ENCODE measurements at places on chromosomes 2 and 18.

DNA sequence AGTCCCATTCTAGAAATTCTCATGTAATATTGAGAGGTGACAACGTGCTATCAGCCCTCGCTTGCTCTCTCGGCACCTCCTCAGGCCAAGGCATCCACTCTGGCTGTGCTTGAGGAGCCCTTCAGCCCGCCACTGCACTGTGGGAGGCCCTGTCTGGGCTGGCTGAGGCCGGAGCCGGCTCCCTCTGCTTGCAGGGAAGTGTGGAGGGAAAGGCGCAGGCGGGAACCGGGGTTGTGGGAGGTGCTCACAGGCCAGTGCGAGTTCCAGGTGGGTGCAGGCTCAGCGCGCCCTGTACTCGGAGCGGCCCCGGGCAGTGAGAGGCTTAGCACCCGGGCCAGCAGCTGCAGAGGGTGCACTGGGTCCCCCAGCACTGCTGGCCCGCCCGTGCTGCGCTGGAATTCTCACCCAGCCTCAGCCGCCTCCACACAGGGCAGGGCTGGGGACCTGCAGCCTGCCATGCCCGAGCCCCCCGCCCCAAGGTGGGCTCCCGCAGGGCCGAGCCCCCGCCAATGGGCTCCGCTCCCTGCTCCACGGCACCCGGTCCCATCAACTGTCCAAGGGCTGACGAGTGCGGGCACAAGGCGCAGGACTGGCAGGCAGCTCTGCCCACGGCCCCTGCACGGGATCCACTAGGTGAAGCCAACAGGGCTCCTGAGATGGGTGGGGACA, 1680.6 kb upstream of the LRRTM1 start:
- no peak for DNase-seq

GRCh38 chr2:34664266-34664665, 1065.2 kb upstream of the FAM98A start:
- no peak for DNase-seq

GRCh38 chr2:238817891-238818290, 30.0 kb upstream of the TWIST2 start:
- DNase-seq = no peak

DNA sequence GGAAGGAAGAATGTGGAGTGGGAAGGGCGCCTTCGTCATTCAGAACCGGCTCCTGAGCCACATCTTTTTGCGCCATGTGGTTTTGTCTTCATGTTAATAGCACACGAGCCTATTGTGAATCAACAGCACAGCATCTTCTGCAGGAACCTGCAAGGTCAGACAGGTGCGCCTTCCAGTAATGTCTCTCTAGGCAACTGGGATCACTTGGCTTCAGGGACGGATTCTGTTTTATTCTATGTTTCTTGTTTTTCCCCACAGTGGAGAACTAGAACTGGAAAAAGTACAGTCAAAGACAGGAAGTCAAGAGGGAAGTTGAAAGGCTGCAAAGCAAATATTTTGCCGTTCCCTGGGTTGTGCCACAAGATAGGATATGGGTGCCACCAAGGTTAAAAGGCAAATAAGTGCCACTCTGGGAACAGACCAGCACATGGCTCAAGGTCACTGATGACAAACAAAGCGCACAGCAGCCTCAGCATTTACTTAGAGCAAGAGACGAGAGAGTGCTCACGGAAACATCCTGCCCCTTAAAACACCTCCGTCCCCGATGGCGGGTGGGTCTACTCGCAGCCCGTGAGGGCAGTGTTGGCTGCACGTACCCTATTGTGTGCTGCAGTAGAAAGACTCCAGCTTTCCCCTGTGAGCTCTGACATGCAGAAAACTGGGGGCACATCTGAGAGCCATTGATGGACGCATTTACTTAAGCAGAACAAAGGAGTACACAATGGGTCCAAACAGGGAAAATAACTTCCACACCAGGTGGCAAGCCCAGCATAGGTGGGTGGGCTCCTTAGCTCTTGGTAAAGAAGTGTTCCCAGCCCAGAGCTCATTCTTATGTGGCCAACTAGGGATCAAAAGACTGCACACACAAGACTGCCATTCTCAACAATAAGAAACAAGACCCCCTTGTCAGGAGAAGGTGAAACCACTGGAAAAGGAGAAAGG, 107.2 kb upstream of the PARD3B start:
- DNase-seq = no peak

GRCh38 chr2:235235977-235236767, 257.7 kb upstream of the AGAP1 start:
- DNase-seq = no peak

DNA sequence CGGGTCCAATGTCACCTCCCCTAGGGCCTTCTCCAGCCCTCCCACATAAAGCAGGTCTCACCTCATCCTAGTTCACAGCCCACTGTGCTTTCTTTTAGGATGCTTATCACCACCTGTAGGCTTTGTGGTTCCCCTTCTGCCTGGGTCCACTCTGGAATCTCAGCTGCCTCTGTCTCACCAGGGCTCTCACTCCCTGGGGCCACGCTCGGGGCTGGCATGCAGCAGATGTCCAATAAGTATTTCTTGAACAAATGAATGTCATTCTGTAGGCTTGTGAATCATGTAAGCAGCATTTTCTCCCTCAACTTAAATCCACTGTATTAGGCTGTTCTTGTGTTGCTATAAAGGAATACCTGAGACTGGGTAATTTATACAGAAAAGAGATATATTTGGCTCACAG, 4.3 kb upstream of the SH3BP4 start:
- DNase-seq = no peak

DNA sequence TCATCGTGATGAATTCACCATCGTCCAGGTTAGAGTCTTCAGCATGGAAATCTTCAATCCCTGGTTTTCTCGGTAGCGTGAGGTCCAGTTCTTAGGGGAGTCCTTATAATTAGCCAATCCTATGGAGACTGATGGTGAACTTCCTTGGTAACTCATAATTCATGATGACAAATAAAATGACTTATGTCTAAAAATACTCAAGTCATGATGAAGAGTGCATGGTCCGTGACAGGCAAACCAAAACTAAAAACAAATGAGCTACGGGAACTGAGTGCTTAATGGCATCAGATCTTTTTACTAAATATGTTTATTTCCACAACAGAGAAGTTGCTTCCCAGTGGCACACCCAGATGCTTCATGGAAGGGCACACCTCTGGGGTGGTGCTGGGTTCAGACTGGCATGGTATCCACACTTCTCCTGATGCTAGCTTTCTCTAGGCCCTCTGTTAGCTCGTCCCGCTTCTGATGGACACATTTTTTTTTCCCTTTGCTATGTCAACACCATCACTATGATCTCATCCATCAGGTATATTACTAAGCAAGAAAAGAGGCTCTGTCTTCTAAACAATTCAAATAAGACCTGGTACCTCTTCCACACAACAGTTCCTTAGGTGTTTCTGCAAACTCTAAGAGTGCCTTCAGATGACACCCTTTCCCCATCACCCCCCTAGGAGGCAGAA, 92.8 kb upstream of the NEDD4L start:
- no peak for DNase-seq

- DNase-seq = peak; percentile 9
Observed at GRCh38 chr18:56576826-56577573, 61.4 kb downstream of the TXNL1 start.

DNA sequence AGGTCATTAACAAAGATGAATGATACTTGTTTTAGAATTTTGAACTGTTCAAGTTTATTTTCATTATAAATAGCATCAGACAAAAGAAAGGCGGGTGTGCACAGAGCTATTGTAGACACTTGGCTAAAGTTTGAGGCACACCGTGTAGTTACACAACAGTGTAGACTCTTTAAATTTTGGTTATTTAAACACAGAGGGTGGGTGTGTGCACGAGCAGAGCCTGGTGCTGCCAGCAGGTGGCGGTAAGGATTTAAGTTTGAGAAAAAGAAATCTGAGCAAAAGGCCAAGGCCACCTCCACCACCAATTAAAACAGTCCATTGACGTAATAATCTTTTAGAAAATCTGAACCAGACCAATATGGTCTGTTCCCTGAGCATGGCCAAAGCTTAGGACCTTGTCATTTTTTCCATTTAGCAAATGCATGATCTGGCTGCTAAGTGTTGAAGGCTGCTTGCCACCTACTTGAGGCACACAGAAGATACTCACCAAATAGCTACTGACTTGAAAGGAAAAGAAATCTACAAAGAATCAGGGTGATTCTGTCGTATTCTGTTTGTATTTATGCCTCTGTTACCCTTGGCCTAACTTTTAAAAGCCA, 14.3 kb downstream of the COPS7B start:
- no peak for DNase-seq

DNA sequence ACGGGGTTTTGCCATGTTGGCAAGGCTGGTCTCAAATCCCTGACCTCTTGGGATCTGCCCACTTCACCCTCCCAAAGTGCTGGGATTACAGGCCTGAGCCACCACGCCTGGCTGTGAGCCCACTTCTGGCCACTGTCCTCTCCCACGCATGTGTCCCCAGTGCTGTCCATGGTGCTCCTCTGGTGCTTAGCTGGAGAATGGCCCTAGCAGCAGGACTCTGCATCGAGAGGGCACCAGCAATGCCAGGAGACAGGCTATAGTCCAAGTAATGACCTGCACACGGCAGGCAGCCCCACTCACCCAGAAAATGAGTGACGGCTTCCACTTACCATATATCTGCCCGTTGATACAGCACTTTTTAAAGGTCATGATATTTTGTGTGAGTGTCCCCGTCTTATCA, 66.3 kb upstream of the NARS1 start:
- no peak for DNase-seq

DNA sequence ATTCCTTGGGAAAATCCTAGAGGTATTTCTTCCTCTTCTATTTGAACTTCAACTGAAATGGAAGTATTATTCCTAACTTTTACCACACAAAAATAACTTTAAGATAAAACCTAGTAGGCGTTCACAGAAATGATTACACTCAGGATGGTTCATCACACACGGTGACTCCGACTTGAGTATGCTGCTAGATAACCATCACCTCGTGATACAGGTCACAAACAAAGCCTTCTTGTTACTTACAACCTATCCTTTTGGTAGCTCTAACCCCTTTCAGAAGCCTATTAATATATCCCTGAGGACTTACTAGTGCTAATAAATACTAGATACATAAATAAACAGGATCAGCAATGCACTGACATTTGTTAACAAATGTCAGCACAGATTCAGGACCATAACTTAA, 101.0 kb upstream of the DNER start:
- no peak for DNase-seq

DNA sequence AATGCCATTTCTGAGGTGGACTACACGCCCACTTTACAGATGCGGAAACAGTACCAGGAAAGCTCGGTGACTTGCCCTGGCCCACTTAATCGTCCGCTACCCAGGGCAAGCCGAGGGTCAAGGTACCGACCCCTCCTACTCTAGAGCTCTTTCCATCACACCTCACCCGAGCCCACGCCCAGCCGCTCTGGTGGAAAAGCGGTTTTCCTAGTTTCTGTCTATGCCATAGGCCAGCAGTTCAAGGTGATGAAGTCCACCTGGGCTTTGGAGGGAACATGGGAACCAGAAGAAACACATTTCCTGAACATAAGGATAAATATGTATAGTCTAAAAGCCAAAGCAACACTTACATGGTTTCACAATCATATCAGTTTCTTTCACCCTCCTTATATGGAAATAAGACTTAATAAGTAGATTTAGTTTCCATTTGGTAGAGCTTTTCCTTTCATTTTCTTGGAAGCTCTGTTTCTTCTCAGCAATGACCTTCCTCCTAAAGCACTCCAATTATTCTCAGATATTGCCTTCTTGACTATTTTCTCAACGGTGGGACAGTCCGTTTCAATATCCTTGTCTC, 567 bp downstream of the VWA3B start:
- DNase-seq = no peak

DNA sequence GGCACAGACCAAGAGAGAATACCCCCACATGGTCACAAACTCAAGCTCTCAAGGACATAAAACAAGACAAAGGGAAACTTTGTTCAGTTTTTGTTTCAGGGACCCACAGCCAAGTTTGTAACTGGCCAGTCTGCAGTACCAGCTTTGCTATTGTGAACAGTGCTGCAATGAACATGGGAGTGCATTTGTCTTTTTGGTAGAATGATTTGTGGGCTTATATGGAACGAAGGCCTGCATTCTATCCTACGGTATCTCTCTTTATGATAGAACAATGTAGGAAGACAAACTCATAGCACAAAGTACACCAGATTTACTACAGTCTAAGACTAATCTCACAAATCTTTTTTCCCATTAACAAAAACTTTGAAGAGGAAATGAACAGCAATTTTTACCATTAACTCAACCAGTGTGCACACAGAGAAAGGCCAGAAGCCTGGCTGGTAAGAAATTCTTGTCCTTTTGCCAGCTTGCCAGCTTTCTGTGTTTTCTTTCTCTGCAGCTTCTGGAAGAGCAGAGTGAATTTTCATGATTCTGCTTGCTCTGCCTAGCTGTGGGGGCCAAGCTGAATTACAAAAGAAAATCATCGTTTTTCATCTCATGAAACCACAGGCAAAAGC, 37.1 kb upstream of the FEZ2 start:
- no peak for DNase-seq

- DNase-seq = no peak
Observed at GRCh38 chr18:74422541-74422940, 34.6 kb downstream of the DIPK1C start.

GRCh38 chr2:141923657-141924056, 207.2 kb downstream of the LRP1B start:
- peak; percentile 73 for DNase-seq
